NCI-H2029 treated with DMSO at 0.1 percent for 48 hours (cell line): ENCODE measurements at places on chromosomes 13 and 19.

DNA sequence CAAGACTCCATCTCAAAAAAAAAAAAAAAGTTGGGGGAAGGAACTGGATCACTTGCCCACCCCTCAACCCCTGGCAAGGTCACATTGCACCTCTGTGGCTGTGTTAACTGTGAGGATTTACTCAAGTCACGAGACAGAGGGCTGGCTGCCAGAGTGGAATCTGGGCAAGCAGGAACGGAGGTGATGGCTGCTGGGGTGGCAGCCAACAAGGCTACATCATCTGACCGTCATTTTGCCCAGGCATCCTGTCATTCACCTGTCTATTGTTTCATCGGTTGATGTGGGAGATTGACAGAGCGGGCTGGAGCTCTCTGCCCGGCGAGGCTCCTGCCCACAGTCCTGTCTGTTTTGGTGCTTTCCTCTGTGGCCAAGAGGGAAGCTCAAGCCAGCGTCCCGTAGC is 75.7 kb downstream of the DPF1 start:
- DNase-seq: peak; percentile 40

DNA sequence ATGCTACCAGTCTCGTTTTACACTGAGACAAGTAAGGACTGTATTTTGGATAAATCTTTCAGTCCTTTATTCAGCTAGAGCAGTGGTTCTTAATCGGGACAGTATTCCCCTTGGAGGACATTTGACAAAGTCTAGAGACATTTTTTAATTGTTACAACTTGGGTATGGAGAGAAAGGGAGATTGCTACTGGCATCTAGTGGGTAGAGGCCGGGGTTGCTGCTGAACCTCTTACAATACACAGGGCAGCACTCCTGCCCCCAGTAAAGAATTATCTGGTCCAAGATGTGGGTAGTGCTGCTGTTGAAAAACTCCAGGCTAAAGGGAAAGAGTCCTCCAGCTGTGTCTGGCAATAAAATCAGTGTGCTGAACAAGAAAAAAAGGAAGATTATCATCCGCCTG is 334.8 kb downstream of the SLC7A1 start:
- DNase-seq: no peak

DNA sequence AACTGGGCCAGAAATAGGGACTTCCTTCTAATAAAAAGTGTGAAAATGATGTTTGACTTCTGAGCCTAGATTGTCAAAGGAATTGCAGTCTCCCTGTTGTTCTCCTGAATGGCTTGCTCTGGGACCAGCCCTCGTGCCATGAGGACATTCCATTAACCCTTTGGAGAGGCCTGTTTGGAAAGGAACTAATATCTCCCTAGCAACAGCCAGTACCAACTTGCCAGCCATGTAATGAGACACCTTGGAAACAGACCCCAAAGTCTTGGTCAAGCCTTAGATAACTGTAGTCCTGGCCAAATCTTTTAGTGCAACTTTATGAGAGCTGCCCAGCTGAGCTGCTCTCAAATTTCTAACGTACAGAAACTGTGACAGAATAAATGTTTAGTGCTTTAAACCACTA is 8.2 kb upstream of the SIAH3 start:
- no peak for DNase-seq

GRCh38 chr19:2245273-2245672 is 3.9 kb upstream of the AMH start:
- no peak for DNase-seq

- no peak for DNase-seq
These were observed 14.3 kb downstream of the DACH1 start for GRCh38 chr13:71852736-71853135.

GRCh38 chr19:47779524-47780214 is 1.2 kb downstream of the SELENOW start:
- DNase-seq: no peak

- no peak for DNase-seq
These were observed 1437.9 kb downstream of the EFNB2 start for GRCh38 chr13:105097521-105097920.

- no peak for DNase-seq
These were observed 26.4 kb downstream of the GRTP1 start for GRCh38 chr13:113337556-113337955.

- DNase-seq: no peak
These were observed 406.8 kb downstream of the MYO16 start for GRCh38 chr13:109036078-109036780.
